Kidney tubule cell (primary cell): ENCODE measurements at places on chromosomes 2 and 18.

DNA sequence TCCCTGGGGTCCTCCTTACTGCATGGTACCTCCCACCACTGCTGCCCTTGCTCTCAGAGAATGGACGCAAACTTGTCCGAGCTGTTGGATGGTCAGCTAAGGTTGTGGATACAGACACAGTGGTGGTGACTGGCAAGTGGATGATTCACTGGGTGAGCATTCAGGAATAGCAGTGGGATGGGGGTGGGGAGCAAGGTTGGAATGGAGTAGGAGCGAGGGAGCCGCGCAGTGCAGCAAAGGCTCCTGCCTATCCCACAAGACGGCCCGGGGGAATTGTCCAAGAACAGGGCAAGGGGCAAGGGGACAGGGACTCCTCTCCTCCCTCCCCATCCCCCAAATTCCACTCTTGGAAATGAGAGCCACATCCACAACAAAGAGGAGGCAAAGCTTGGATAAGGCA lies 102.2 kb downstream of the PIEZO2 start:
- DNase-seq, result no peak

- peak; percentile 64 for DNase-seq
These were observed 382.1 kb downstream of the OSR1 start for GRCh38 chr2:18976168-18976961.

DNA sequence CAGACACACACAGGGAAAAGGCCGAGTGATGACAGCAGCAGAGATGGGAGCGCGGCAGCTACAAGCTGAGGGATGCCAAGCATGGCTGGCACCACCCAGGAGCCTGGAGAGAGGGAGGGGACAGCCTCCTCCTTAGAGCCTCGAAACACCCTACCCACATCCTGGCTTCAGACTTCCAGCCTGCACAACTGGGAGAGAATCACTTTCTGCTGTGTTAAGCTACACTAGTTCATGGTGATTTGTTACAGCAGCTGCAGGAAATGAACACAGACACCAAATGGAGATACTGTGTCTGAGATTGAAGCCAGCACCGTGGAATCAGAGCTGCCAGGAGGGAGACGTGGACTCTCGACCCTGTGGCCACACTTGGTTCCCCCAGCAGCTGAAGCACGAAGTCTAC lies 27.5 kb upstream of the FOSL2 start:
- DNase-seq, result no peak

GRCh38 chr2:134021830-134022524 lies 231.9 kb upstream of the MGAT5 start:
- no peak for DNase-seq

DNA sequence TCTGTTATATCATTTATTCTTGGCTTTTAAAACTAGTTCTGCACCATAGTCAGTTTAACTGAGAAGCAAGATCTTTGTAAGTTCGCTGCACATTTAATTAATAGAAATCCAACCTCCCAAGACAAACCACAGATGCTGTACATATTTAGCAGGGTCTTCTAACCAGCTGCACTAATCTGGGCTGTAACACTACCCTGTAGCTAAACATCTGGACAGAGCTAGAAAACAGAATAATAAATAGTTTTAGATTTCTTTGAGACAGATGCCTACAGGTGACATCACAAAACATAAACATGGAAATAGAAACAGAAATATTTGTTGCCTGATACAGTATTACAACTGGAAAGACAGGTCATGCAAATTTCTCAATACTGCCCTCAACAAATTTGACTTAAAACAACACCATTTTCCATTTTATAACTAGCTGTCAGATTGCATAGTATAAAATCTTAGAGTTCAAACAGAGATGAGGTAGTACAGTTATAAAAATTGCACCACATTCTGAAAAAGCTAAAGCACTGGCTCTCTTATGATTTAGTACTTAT lies 315.1 kb downstream of the NR4A2 start:
- no peak for DNase-seq

DNA sequence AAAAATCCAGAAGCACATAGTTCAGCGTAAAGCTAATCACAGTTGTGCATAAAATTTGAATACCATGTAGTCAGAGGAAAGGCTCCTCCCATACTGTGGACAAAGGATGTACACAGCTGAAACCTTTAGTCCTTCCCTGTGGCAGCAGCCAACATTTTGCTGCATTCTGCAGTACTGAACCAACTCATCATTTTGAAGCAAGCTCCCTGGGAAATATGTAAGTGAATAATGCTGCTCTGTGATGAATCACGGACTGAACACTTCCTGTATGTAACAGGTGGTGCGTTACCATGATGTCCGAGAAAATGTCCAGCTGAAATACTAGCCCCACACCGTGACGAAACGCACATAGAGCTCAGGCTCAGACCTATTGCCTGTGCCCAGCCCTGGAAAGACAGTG lies 421.1 kb upstream of the RAB12 start:
- peak; percentile 18 for DNase-seq

GRCh38 chr2:174177316-174177890 lies 70.9 kb downstream of the OLA1 start:
- no peak for DNase-seq

GRCh38 chr18:77092104-77093066 lies 40.2 kb downstream of the MBP start:
- no peak for DNase-seq

DNA sequence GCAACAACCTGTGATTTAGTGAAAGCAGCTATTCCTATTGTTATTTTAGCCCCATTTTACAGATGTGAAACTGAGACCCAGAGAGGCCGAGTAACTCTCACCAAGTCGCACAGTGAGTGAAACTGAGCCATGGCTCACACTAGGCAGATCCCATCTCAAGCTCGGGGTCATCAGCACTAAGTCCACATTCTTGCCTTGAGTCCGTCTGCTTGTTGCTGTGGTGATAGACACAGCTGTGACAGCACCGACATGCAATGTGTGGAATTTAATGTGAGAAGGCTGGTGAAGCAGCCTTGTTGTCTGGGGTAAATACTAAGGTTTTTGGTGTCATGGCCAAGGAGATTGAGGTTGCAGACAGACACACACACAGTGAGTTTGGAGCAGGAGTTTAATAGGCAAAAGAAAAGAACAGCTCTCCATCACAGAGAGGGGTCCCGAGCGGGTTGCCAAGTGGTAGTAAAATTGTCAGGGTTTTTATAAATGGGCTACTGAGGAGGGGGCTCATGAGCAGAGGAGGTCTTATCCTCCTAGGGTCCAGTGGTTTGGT lies 40.2 kb upstream of the GMCL1 start:
- DNase-seq, result peak; percentile 95

DNA sequence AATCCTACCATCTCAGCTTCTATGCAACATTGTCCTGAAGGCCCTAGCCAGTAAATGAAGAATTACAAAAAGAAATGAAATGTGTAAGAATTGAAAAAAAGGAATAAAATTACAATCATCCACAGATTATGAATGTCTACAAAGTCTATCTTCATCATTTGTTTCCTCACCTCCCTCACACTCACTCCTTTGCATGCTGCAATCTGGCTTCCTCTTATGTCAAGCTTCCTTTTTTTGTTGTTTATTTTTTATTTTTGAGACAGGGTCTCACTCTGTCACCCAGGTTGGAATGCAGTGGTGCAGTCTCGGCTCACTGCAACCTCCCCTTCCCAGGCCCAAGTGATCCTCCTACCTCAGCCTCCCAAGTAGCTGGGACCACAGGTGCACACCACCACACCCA lies 129.0 kb downstream of the CABYR start:
- no peak for DNase-seq

DNA sequence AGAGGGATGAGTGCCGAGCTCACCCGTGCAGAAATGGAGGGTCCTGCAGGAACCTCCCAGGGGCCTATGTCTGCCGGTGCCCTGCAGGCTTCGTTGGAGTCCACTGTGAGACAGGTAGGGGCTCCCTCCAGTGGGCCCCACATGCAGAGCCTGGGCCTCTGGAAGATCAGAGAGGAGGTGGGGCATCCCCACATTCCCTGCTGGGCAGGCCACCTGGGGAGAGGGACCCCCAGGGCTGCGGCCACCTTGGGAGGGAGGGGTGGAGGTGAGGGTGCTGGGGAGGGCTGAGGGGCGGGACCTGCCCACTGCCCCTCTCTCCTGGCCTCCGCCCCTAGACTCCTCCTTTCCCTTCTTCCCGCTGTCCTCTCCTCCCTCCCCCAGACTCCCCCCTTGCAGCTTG lies 38.5 kb downstream of the MTERF4 start:
- DNase-seq, result no peak

- DNase-seq, result no peak
These were observed 280.0 kb downstream of the GALR1 start for GRCh38 chr18:77529492-77530176.

GRCh38 chr2:234590076-234590475 lies 93.2 kb upstream of the ARL4C start:
- DNase-seq, result no peak

GRCh38 chr2:181104512-181105115 lies 124.2 kb downstream of the UBE2E3 start:
- peak; percentile 53 for DNase-seq

GRCh38 chr2:178484245-178485041 lies 4.2 kb downstream of the PLEKHA3 start:
- DNase-seq, result peak; percentile 68

GRCh38 chr18:51227660-51228059 lies 30.2 kb upstream of the MEX3C start:
- no peak for DNase-seq

- no peak for DNase-seq
These were observed 117.7 kb upstream of the RAB6C start for GRCh38 chr2:129861666-129862288.

- DNase-seq, result no peak
These were observed 14.1 kb upstream of the PLEKHH2 start for GRCh38 chr2:43622931-43623451.

DNA sequence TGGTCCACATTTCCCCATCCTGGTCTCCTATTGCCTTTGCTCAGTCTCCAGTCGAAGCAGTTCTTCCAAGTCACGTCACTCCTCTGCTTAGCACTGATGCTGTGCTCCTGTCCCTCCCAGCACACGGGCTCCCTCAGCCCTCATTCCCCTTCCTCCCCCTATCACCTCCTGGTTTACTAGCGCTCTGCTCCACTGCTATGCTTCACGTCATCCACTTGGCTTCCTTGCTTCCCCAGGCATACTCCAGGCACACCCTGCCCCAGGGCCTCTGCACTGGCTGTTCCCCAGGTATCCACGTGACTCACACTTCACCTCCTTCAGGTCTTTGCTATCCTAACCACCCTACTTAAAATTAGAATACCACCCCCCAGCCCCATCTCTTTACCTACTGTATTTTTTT lies 269.3 kb downstream of the GLI2 start:
- peak; percentile 8 for DNase-seq

DNA sequence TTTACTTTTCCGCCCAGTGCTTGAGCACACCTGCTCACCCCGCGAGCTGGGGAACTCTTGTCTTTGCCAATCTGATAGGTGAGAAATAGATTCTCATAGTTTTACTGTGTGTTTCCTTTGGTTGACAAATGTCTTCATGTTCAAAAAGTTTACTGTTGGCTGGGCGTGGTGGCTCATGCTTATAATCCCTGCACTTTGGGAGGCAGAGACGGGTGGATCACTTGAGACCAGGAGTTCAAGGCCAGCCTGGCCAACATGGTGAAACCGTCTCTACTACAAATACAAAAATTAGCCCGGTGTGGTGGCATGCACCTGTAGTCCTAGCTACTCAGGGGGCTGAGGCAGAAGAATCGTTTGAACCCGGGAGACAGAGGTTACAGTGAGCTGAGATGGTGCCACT lies 10.3 kb downstream of the ODC1 start:
- no peak for DNase-seq

GRCh38 chr18:1053331-1054315 lies 149.0 kb downstream of the ADCYAP1 start:
- no peak for DNase-seq

- DNase-seq, result peak; percentile 4
These were observed 152.9 kb upstream of the PGAP1 start for GRCh38 chr2:197079414-197079813.

DNA sequence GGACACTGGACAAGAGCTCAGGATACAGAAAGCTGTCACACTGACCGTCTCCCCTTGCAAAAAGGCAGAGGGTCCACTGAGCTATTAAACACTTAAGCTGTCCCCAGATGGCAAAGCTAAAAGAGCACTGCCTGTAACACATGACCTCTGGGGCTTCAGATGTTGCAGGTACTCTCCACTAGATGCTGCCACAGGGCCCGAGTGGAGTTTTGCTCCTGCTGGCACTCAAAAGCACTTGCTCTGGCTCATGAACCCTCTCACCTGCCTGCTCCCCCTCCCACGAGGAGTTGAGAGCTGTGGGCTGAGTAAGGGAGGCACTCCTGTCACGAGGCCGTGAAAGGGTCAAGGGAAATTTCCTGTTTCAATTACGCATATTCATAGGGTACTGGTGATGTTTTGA lies 227.9 kb downstream of the PRKCE start:
- no peak for DNase-seq

DNA sequence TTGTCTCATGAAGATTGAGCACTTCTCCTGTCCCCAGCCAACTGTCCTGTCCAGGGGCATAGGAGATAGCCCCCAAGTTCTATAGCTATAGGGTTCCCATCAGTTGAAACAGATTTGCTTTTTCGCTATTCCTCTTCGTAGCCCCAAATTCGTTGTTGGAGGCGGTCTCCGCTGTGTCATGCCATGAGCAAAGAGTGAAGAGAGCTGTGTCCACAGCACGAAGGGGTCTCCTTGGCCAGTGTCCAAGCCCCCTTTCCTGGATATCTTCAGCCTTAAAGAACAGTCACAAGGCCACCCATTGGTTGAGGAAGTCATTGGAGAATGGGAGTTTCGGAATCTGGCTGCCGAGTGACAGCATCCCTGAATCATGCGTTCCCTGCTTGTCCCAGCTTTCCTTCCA lies 21.0 kb downstream of the IGFBP5 start:
- no peak for DNase-seq

GRCh38 chr2:25877431-25878360 lies 591 bp downstream of the ASXL2 start:
- DNase-seq, result peak; percentile 67

DNA sequence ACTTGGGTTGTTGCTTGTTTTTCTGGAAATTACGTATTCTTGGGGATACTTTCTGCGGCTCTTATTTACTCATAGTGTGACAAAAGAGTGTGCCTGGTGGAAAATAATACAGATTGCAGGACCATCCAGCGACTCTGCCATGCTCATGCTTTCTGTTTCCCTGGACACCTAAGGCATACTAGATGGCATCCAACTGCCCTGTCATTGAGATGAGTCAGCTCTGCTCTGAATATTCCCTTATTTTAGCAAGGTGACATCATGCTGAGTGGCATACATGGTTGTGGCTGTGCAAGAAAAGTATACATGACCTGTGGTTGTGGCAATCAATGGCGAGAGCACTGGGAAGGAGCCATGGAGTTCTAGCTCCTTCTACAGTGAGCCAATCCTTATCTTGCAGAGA lies 471.0 kb downstream of the TMEM182 start:
- peak; percentile 75 for DNase-seq
